ENCODE measurements at places on chromosomes 6 and 20. TPM values are rescaled to one million over a fixed set of nuclear protein-coding genes. Genes with fewer than 3 reads are reported as not detected.

DNA sequence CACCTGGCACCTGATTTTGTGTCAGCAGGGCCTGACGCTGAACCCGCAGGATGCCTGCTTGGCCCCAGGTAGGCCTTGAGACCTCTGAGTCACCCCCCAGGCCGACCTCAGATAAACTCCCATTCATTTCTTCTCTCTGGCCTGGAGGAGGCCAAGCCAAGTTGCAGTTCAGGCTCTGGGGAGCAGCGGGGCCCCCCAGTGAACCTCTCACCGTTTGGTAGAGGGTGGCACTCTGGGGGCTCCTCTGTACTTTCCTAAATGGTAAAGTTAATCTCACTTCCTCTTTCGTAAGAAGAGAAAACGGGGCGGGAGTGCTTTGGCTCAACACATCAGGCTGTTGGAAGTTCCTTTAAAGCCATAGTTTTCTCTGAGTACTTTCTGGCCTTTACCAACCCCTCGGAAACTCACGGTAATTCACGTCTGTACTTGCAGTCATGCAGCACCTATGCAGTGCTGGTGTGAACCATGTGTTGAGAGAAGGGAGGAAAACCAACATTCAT is 2.8 kb downstream of the SIRPA start:
- no peak for DNase-seq

DNA sequence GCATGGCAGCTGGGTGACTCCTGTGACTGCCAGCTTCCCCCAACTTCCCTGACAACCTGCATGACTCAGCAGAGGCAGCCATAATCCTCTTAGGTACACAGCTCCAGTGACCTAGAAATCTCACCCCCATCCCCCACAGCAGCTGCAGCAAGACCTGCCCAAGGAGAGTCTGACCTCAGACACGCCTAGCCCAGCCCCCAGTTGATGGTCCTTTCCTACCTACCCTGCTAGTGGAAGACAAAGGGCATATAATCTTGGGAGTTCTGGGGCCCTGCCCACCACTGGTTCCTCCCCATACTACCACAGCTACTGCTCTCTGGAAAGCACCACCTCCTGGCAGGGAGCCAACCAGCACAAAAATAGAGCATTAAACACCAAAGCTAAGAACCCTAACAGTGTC is 90.2 kb downstream of the F13A1 start:
- DNase-seq: peak; percentile 43

GRCh38 chr6:134168590-134169208 is 116.3 kb upstream of the SLC2A12 start:
- DNase-seq: no peak

DNA sequence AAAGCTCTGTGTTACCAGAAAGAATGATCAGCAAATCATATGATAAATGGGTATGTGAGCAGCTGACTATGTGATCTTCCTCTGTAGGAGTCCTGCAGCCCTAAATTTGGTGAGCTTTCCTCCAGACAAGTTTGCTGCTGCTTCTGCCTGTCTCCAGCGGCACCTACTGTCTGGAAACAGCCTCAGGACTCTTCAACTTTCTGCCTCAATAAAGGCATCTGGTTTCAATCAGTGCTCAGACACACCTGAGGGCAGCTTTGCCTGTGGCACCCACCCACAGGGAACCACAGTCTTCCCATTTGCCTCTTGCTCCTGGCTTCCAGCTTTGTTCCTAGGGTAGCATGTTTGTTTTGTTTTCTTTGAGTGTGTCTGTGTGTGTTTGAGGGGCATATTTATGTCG is 727.9 kb upstream of the MAN1A1 start:
- no peak for DNase-seq

Gene PAX1
- not detected for total RNA-seq

Gene SYTL3
- 16.4 TPM for total RNA-seq

DNA sequence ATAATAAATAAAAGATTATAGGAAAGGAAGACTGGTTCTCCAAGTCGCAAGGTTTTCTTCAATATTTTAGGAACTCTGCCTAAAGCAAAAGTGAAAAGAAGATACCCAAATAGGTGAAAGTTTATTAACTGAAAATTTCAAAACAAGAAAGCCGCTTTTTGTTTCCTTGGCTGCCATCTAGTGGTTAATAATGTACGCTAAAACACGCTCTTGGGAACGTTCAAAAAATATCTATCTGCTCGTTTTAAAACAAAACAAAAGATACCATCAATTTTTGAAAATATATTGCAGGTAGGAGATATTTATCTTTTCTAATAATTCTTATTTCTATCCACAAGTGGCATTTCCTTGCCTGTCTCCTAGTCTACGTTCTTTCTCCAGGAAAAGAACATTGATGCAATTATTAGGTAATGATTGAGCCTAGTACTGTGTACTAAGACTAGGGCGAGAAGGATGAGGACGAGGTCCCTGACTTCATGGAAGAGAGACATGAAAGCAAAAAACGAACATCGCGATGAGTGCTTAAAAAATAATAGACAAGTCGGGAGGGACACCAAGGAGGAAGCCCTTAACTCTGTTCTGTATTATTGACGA is 97.2 kb downstream of the SPTLC3 start:
- no peak for DNase-seq

Gene LHFPL5
- 0.10 TPM for total RNA-seq

Data from SJCRH30 (cell line).